ENCODE measurements at places on chromosomes 2 and 18.
A peak's percentile ranks its signal among the peaks of the same experiment; 100 is the strongest.

GRCh38 chr18:49416511-49416910 lies 43.9 kb downstream of the DYM start:
- DNase-seq = no peak

DNA sequence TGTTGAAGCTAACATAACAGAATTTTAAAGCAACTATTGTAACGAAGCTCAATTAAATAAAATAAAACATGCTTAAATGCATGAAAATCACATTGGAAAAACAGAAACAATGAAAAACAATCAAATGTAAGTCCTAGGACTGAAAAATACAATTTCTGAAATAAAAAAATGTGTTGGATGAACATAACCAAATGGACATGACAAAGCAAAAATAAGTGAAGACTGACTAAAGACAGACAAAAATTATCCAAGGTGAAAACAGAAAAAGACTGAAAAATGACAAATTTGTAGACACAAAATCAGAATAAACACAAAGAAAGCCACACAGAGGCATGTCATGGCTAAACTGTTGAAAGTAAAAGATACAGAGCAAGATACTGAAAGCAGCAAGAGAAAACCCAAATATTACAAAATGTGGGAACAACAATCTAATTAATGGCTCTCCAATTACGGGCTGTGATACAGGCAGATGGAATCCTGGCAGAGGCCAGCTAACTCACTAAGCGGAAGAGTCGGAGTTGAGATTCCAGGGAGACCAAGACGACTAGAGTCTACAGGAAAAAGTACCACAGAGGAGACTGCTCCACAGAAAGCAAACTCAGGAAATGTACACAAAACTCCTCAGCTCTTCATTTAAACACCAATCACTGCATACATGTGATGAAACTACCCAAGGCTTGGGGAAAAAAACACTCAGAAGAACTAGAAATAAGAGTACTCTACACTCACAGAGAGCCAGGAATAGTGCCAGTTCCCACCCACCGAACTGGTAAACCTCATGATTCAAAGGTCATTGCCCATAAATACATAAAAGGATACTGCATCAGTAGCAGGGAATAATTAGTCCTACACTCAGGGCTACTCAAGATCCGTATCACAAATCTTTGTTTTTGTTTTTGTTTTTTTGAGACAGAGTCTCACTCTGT lies 83.6 kb downstream of the ATAD2B start:
- no peak for DNase-seq

GRCh38 chr2:150459281-150459680 lies 28.2 kb downstream of the RND3 start:
- DNase-seq = no peak

DNA sequence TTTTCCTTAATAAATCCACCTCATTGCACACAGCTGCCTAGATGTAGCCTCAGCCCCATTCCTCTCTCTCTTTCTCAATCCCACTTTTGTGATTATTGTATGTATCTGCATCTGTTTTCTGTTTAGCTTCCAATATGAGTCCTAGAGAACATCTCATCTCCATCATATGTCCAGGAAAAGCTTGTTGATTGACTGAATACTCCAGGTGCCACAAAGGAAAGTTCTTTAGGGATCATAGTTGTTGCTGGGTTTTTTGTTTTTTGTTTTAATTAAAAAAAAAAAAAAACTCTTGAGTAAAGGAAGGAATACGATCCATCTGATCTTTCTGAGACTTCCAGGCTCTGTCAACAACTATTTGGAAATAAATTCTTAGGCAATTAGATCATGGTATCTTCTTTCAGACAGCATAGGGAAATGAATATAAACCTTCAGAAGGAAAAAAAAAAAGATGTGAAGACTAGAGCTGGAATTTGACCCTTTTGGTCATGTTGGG lies 42.5 kb downstream of the KIAA2012 start:
- no peak for DNase-seq

DNA sequence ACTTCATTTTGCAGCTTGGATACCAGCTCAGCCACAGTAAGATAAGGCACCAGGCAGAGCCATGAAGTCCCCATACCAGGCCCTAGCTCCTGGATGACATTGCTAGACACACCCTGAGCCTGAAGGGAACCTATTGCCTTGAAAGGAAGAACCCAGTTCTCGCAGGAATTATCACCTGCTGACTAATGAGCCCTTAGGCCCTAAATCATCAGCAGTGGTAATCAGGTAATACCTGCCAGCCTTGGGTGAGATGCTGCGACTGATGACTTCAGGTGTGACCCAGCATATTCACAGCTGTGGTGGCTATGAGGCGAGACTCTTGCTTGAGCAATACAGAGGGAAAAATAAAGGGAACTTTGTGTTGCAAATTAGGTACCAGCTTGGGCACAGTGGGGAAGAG lies 24.9 kb downstream of the CLK1 start:
- no peak for DNase-seq

- no peak for DNase-seq
These were observed 447.0 kb upstream of the TCF4 start for GRCh38 chr18:56034949-56035348.

DNA sequence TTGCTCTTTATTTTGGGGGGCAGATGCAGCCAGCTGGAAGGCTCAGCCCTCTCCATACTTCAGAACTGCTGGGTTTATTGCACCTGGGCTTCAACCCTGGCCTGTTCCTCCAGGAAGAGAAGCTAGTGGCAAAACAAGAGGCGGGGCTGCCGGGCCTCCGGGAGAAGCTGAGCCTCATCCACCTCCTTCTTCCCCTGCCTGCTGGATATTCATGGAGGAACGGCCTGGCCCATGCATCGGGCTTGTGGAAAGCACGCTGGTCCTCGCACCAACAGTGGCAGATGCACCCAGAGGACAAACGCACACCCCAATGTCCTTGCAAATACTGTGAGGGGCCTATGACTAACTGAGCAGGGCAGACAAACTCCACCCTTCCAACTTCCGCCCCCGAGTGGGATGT lies 30.6 kb downstream of the FAM178B start:
- no peak for DNase-seq

DNA sequence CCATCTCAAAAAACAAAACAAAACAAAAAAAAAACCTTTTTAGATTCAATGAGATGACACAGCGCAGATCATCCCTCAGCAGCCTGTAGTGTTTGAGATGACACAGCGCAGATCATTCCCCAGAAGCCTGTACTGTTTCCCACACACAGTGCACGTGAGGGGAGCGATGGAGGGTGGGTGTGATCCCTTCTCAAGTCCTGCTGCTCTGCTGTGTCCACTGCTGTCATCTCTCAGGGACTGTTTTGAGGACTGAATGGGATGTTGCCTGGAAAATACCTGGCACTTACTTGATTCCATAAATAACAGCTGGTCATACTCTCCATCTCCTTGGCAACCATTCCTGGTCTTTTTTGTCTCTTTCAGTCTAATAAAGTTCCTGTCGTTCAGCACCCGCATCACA lies 25.7 kb downstream of the TGOLN2 start:
- no peak for DNase-seq

DNA sequence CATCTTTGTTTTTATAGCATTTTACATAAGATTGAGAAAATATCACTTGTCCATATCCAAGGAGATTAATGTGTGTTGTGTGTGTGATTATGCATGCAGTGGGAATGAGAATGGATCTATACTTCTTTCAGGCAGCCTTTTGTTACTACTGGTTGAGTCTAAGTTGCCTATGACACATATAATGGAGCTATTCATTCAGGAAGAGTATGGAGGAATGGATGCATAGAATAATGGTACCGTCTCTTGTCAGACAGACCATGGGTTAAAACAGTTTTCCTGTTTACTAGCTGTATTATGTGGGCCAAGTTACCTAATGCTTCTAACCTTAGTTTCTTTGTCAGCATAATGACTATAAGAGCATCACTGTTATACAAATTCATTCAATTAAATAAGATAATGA lies 155.4 kb upstream of the KYNU start:
- DNase-seq = no peak

DNA sequence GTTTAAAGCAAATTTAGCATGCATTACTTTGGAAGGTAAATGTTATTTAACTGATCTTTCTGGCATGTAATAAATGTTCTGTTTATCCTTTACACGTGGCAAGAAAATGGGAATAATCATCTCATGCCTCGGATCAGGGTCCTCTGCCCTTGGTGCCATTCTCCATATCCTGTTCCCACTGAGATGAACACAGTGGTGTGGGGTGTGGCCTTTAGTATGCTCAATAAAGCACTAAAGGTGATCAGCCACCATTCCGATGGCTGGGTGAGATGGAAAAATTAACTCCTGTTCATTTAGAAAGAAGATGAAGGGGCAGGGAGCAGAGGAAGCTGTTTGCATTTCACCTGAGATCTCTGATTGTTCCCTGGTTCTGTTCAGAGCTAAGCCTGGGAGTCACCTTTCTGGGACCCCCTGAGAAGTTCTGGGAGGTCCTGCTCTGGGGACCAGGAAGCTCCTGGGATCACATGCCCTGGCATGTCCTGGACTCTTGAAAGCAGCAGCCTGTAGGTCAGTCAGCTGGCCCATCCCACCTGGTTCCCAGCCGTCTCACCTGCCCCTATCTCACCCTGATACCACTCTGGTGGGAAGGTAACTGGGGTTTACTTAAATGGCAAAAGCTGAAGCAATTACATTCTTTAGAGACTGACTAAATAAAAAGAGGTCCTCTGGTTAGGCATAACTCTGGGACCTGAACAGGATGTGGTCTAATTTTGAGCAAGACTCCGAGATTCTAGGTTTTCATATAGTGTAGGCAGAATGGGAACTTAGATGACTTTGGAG lies 288.9 kb upstream of the EPAS1 start:
- no peak for DNase-seq

GRCh38 chr2:38722271-38723061 lies 28.7 kb downstream of the SRSF7 start:
- DNase-seq = no peak

- no peak for DNase-seq
These were observed 35.6 kb downstream of the SNED1 start for GRCh38 chr2:241033994-241034393.

DNA sequence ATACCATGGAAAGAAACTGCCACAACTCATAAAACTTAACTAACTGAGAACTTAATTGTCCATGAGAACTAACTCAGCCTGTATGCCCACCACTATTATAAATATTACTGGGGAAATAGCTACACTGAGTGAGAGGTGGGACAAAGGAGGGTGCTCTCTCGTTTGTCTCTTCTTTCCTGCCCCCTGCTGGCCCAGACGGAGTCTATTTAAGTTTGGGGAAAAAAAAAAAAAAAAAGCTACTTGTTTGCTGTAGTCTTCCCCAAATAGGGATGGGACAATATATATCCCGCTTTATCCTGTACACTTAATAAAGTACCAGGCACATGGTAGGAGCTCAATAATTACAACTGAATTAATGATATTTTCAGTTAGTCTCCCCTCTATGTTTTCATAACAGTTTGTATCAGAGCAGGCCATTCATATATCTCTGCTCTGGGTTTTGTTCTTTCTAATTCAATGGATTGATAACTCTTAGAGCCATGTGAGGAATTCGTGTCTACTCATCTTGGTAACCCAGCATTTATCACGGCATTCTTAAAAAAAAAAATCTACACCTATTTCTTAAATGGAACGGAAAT lies 647.6 kb upstream of the PKDCC start:
- DNase-seq = no peak

GRCh38 chr2:157182834-157183396 lies 74.6 kb upstream of the GALNT5 start:
- peak; percentile 18 for DNase-seq

GRCh38 chr2:45802499-45803138 lies 151.1 kb downstream of the PRKCE start:
- no peak for DNase-seq

DNA sequence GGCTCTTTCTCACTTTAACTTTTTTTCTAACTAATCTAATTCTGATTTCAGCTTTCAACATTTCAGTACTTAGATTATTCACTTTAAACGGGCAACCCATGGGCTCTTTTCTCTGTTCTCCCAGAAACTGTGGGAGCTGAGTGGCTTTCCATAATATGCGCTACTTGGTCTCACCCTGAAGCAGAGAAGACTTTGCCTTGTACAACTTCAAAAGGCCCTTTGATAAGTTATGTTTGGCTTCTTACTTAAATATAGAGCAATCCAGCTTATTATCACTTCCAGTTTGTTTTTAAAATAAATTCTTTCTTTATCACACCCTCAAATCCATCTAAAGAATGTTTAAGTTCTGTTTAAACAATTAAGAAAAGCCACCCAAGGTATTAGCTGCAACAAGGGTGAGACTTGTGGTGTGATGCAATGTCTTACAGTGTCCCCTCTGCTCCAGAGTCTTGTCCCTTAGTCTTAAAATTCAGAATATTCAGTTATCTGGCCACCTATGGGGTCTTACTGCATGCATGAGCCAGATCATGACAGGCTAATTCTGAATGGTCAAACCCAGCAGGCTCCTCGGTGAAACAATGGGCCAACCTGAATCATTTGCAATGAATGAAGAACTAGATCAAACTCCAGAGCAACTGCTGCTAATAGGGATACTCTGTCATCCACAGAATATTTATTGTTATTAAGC lies 38.8 kb downstream of the GCG start:
- no peak for DNase-seq

DNA sequence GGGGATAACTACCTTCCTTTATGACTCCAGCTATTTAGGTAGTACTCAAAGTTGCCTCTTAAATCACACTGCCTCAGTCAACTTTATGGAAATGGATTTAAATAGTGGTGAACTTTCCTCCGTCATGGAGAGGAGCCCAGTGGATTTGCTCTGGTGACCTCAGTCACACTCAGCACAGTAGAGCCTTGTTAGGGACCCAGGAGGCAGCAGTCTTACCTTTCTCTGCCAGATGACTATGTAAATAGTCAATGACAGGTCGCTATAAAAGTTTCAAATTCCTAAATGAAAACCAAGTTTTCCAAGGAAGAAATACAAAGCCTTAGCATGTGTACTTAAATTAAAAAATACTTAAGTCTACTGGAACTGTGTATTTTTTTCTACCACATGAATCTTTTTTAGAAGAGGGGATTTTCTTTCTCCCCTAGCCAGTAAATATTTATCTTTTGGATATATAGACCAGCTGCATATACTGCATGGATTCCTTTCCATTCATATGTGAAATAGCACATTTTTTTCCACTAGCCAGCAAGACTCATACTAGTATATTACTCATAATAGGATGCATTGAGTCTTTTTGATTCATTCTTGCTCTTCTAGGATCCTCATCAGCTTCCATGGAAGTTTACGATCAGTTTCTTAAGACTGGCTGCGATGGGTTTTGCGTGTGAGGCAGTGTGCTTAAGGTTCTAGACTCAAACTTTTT lies 147.1 kb downstream of the FMNL2 start:
- no peak for DNase-seq

DNA sequence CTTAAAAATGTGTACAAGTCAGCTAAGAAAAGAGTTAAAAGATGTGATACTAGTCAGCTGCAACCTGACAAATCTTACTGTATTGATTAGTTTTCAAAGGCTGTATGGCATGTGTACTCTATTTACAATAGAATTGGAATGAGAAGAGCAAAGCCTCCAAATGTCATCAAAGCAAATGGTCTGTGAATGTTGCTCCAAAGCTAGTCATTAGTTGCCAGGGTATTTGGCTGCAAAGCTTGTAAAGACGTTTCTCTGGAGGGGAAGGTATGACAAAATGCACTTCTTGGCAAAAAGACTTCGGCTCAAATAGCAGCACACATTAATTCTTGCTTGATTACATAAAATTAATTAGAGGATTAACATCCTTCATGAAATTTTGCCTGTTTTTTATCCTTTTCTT lies 59.3 kb downstream of the ETAA1 start:
- DNase-seq = no peak
